ENCODE measurements at places on chromosomes 5 and 9.

GRCh38 chr9:32823551-32823950, 40.2 kb downstream of the TMEM215 start:
- no peak for DNase-seq

GRCh38 chr5:134436523-134437339, 25.1 kb upstream of the CDKN2AIPNL start:
- DNase-seq = peak; percentile 77

GRCh38 chr5:158398360-158399201, 539.6 kb upstream of the CLINT1 start:
- no peak for DNase-seq

DNA sequence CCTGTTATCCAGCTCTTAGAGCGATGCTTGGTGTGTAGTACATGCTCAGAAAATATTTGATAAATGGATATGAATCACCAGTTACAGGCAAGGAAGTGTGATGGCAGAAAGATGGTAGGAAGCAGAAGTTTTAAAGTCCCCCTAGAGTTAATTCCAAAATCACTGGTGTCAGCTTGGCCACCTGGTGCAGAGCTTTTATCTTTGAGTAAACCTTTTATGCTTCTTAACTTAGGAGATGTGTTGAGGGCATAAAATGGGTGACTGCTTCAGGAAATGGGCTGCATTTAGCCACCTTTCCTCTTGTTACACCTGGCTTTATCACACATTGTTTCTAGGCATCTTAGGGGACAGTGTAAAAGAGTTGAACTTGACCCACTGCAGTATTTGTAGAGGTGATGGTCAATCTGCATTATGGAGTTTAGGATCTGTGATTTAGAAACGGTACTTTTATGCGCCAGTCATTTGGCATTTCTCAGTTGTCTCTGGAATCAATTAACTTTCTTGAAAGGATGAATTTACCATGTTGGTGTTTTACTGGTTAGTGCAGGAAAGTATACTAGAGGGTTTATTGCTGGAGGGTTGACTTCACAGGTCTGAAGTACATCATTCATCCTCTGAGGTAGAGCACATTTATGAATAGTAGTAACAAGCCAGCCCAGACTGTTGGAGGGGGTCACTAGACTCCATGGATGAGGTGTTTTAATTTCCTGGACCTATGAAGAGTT, 7.5 kb upstream of the FAM120AOS start:
- DNase-seq = no peak

DNA sequence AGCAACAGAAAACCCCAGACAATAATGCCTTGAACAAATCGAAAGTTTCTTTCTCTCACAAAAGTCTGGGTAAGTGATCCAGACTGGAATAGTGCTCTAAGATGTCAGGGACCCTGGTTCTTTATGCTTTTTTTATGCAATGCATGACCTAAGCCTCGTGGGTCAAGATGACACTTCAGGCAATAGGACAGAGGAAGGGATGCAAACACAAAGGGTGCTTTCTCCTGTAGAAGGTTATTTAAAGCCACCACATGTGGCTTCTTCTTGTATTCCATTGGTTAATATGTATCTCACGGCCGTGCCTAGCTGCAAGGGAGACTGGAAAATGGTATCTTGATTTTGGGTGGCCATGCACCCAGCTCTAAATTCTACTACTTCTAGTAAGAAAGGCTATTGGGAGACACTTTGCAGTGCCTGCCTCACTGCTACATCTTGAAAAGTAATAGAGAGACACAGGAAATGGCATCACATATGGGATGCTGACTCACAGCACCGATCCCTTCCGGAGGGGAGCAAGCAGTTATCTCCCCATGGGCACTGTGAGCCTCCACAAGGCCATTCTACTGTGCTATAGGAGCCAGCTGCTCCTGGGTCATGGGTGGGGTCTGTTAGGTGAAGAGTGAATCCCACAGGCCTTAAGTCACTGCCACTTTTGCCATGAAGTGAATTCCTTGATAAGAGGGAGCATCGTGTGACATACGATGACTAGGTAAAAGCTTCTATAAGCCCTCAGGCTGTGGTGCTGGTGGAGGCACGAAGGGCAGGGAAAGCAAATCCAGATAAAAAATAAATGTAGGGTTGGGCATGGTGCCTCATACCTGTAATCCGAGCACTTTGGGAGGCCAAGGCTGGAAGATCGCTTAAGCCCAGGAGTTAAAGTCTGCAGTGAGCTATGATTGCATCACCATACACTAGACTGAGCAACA, 32.5 kb upstream of the RAB14 start:
- peak; percentile 43 for DNase-seq

GRCh38 chr9:2709645-2710101, 7.6 kb upstream of the KCNV2 start:
- DNase-seq = no peak

- DNase-seq = peak; percentile 12
Measured at GRCh38 chr5:53779541-53779981, 219.1 kb downstream of the NDUFS4 start.

DNA sequence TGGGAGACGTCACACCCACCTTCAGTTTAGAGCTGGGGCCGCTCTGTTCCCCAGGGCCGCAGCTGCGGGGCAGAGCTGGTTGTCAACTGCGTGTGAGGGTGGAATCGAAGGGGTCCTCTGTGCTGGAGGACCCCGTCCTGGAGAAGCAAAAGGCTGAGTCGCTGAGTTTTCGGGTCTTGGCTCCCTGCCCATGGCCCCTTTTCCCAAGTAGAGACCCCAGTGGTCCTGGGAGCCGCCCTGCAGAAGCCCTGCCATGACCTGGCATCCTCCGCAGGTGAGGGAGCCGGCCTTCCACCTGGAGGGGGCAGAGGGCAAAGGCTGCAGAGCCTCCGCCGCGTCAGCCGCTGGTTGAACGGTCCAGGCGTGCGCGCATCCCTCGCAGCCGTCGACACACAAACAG, 90.4 kb upstream of the COL5A1 start:
- no peak for DNase-seq

DNA sequence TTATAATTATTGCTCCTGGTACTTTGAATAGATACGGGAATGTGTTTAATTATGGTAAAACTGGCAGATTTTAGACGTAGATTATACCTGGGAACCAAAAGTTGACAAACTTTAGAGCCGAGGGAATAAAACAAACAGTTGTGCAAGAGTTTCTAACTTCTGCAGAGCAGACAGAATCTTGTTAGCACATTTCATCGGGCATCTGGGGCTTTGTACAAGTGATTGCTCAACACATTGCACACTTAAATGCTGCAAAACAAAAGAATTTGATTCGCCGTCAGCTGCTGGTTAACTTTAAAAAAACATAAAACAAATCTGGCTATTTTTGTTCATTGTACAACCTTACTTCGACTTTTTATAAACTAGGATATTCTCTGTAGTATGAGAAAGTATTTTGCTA, 398.1 kb downstream of the MAN2A1 start:
- peak; percentile 79 for DNase-seq

DNA sequence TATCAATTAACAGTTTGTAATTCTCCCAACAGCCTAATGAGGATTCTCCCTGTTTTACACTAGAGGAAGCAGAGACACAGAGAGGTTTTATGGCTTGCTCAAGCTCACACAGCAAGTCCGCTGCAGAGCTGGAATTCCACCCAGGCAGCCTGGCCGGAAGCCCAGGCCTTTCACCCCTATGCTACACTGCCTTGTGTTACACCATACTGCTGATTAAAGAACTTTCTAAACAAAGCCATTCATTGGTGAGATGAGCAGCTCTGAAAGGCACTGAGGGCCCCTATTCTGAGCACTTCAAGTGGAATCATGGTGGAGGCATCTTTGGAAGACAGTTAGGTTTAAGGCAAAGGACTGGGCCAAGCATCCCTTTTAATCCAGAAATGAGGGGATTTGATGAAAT, 14.7 kb upstream of the LARP1 start:
- DNase-seq = peak; percentile 89

DNA sequence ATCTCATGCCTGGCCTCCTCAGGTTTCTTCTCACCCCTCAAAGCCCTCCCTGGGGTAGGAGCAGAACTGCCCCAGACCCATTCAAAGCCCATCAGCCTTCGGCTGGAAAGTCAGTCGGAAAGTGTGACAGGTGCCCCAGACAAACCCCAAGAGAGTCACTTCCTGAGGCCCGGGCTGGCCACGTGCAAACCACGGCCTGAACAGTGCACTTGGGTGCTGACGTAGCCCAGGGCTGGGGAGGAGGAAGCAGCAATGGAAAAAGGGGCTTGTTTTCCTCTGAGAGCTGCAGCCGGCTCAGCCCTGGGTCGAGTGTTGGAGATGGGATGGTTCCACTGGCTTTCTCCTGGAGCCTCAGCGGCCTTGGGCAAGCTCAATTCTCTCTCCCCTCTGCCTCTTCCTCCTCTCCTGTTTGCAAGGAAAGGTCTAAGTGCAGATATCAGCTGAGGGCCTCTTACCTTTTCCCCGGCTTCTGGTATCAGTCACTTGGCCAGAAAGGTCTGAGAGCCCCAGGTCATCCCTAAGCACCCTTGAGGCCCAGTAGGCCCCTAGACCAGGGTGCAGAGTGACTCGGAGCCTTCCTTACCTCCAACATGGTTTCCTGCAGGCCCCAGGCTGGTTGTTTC, 5.9 kb upstream of the EGR1 start:
- DNase-seq = no peak

- DNase-seq = no peak
Measured at GRCh38 chr5:156947925-156948324, 15.1 kb downstream of the TIMD4 start.

GRCh38 chr5:147483961-147484707, 25.7 kb downstream of the DPYSL3 start:
- peak; percentile 98 for DNase-seq

DNA sequence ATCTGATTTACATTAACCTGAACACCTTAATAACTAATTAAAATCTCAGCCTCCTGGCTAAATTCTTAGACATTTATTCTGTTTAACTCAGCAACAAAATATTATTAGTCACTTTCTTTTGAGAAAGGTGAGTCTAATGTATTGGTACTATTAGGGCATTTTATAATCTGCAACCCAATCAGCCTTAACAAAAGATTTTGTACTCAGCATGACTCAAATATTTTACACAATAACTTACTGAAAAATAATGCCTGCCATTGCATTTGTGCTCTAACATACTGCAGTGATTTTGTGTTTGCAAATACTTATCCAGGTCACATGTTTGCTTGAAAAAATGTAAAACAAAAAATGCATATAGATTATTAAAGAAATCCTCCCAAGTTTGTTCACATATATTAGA, 1129.9 kb downstream of the TAF11L14 start:
- DNase-seq = no peak

- peak; percentile 33 for DNase-seq
Measured at GRCh38 chr9:127974769-127975261, 6.0 kb downstream of the EEIG1 start.

- DNase-seq = no peak
Measured at GRCh38 chr9:9045572-9045971, 1246.0 kb upstream of the DMAC1 start.

DNA sequence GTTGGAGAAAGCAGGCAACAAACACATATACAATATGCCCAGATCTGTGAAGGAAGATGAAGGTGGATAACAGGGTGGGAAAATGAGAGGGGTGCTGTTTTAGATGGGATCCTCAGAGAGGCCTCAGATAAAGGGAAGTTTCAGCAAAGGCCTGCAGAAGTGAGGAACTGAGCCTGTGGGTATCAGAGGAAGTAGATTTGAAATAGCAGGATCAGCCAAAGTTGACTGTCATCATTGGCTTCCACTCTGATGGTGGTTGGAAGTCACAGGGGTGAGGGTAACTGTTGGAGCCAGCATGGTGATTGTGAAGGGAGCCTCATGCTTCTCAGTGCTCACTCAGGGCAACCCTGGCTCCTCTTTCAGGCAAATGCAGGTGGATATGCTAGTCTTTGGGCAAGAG, 607.2 kb upstream of the CLINT1 start:
- DNase-seq = no peak

DNA sequence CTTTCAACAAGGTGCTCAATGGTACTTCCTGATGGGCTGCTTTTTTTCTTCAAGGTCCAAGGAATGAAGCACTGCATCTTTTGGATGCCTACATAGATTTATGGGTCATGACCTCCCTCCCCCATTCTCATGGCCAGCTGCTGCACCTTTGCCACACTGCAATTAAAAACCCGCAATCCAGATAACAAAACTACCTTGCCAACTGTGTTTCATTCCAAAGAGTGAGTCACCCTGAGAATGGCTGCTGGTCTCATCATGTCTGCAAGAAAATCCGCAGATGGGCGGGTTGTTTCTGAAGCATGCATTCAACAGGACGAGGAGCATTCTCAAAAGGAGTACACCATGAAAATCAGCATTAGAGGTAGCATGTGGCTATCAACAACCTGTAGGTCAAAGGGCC, 139.8 kb downstream of the ELAVL2 start:
- DNase-seq = no peak

DNA sequence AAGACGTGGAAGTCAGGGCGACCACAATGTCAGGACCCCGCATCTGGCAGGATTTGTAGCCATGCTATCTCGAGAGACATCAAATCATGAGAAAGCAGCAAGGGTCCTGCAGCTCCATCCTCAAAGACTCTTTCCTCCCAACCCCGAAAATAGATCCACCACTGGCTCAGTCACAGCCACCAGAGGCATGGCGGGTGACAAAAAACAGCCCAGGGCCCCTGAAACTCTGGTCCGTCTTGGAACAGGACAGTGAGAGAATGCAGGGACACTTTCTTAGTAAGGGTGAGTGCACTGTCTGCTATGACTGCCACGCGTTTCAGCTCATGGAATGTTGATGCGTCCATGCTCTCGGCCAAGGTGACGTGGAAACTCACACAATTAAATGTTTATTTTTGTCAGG, 220.9 kb downstream of the IRX2 start:
- DNase-seq = no peak

- DNase-seq = no peak
Measured at GRCh38 chr5:181042036-181042713, 2.1 kb downstream of the BTNL9 start.

DNA sequence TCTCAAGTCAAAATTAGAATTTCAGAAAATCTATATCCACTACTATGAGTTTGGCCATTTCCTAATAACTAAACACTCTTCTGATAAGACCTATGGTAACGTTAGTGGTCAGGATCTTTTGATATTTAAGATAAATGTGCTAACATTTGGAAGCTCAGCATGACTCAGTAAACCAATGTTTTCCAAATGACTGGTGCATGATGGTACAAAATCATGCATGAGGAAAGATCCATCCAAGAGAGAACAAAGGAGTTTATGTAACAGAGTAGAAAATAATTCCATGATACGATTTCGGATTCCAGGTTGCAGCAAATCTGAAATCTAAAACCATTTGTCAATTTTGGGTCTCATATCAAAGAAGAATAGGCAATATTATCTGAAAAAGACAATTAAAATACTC, 279.2 kb downstream of the NSG2 start:
- DNase-seq = no peak

DNA sequence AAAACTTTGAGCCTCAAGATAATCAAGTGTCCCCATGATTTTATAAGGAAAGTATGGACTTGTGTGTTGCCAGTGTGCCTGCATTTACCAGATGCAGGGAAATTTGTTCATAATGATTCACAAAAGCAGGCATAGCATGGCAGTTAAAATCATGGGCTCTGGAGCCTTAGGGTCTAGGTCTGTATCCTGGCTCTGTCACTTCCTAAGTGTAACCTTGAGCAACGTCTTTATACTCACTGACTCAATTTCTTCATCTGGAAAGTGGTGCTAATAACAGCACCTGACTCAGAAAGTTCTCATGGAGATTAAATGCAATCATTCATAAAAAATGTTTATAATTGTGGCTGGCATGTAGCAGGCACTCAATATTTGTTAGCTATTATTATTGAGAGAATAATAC, 234.9 kb downstream of the SAXO1 start:
- no peak for DNase-seq

Data from fibroblast of villous mesenchyme (primary cell).